ENCODE measurements at places on chromosomes 11 and 22. TPM values are rescaled to one million over a fixed set of nuclear protein-coding genes. Genes with fewer than 3 reads are reported as not detected.

CCDC15 gene
- 0.50 TPM for total RNA-seq

SLC17A6 gene
- total RNA-seq: not detected

GAS2 gene
- 0.65 TPM for total RNA-seq

OR2D2 gene
- not detected for total RNA-seq

ASPHD2 gene
- total RNA-seq: 0.42 TPM

GAL3ST1 gene
- total RNA-seq: 1.2 TPM

NTM gene
- 5.6 TPM for total RNA-seq

LRRC55 gene
- 0.06 TPM for total RNA-seq

PLXNB2 gene
- total RNA-seq: 149 TPM

ANO1 gene
- total RNA-seq: 25.3 TPM

MUC6 gene
- total RNA-seq: not detected

HOATZ gene
- total RNA-seq: not detected

ZNF214 gene
- 3.3 TPM for total RNA-seq

ENTHD1 gene
- total RNA-seq: not detected

SNX32 gene
- total RNA-seq: 0.40 TPM

PRSS23 gene
- total RNA-seq: 48.7 TPM

RASGRP2 gene
- 34.0 TPM for total RNA-seq

MB gene
- not detected for total RNA-seq

CADM1 gene
- total RNA-seq: 10.6 TPM

C1QTNF5 gene
- total RNA-seq: 44.1 TPM

PLA2G3 gene
- total RNA-seq: not detected

TECTA gene
- 1.2 TPM for total RNA-seq

FJX1 gene
- 2.1 TPM for total RNA-seq

OSM gene
- 8.3 TPM for total RNA-seq

SMCO4 gene
- 18.6 TPM for total RNA-seq

SRSF8 gene
- total RNA-seq: 36.5 TPM

RIC3 gene
- total RNA-seq: 19.9 TPM

SULT4A1 gene
- 1.0 TPM for total RNA-seq

FAM180B gene
- total RNA-seq: 0.80 TPM

ADM2 gene
- total RNA-seq: not detected

C2CD2L gene
- 11.4 TPM for total RNA-seq

MMP12 gene
- not detected for total RNA-seq

GAL gene
- 10.2 TPM for total RNA-seq

TRPM5 gene
- total RNA-seq: not detected

MMP13 gene
- total RNA-seq: not detected

GLYATL2 gene
- 0.33 TPM for total RNA-seq

NF2 gene
- 34.5 TPM for total RNA-seq

JHY gene
- 10.1 TPM for total RNA-seq

METTL15 gene
- total RNA-seq: 9.5 TPM

DEPDC7 gene
- 1.3 TPM for total RNA-seq

MYO7A gene
- total RNA-seq: 8.0 TPM

CTNND1 gene
- 96.7 TPM for total RNA-seq

LRP4 gene
- 2.5 TPM for total RNA-seq

SLC25A18 gene
- 0.42 TPM for total RNA-seq

DGAT2 gene
- 6.5 TPM for total RNA-seq

SEPTIN3 gene
- under 0.01 TPM for total RNA-seq

DGCR6 gene
- 2.5 TPM for total RNA-seq

PRG3 gene
- not detected for total RNA-seq

TH gene
- total RNA-seq: not detected

CSNK2A3 gene
- 2.8 TPM for total RNA-seq

NFAM1 gene
- 2.5 TPM for total RNA-seq

BBOX1 gene
- not detected for total RNA-seq

C22orf31 gene
- total RNA-seq: not detected

LAYN gene
- 23.4 TPM for total RNA-seq

CCDC116 gene
- total RNA-seq: 0.26 TPM

Data from esophagus muscularis mucosa (tissue), 4 donors.